ENCODE measurements at places on chromosomes 2 and 18.

DNA sequence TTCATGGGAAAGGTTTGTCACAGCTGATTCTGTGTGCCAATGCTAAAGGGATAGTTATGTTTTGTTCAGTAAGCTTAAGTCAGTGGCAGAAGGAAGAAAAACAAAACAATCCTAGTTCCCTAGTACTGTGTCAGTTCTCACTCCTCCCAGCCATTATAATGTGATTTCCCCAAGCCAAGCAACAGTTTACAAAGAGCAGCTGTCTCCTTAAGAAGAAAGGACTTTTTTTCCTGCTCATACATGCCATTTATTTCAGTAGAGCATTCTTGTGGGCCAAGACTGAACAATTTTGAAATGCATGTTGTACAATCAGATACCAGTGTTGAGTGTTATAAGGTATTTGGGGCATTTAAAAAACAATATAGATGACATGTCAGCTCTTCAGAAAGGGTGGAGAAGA is 52.1 kb downstream of the NEMP2 start:
- DNase-seq = no peak

GRCh38 chr18:7844017-7844416 is 276.9 kb downstream of the PTPRM start:
- DNase-seq = no peak

GRCh38 chr18:3036108-3036507 is 23.2 kb upstream of the LPIN2 start:
- DNase-seq = no peak

DNA sequence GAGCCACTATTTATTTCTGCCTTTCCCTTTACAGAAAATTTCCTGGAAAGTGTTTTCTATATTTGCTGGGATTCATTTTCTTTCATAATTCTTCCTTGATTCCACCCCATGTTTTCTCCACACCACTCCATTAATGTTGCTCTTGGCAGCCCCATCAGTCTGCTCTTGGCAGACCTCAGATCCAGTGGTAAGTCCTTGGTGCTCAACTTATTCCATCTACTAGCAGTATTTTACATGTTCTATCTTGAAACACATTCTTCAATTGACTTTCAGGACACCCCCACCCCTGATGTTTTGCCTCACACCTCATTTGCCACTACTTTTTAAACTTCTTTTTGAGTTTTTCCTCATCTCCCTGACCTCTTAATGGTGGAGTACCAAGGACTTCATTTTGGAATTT is 65.0 kb downstream of the HNMT start:
- no peak for DNase-seq

- no peak for DNase-seq
Measured at GRCh38 chr18:77039196-77040130, 93.1 kb downstream of the MBP start.

DNA sequence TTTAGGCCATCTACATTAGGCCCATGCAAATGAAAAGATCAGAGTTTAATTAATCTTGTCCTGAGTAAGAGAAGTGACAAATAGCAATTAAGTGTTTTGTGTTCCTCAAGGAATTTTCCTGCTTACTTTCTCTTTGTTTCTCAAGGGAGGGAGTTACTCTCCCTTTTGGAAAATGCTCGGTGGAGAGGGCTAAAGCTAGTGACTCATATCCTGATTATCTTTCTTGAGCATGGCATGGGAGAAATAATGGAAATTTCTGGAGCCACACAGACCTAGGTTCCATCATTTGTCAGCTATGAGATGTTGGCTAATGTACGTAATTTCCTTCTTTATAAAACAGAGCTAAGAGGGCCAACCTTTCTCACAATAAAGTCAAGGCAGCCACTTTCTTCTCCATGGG is 177.1 kb downstream of the ETAA1 start:
- DNase-seq = no peak

DNA sequence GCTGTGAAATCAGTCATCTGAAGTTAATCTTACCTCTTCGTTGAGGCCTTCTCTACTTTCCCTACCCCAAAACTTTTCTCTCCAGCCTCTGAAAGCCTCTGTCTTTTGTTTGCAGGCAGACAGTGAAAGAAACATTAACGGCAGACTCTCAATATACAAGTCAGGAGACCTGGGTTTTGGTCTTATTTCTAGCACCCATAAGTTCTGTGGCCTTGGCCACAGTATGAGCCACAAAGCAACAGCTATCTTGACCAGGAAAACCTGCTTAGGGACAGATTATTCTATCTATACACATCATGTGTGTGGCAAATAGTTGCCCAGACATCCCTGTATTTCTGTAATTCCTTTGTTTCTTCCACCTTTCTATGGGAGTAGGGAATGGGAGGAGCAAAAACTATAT is 318.3 kb downstream of the AGPS start:
- DNase-seq = no peak

DNA sequence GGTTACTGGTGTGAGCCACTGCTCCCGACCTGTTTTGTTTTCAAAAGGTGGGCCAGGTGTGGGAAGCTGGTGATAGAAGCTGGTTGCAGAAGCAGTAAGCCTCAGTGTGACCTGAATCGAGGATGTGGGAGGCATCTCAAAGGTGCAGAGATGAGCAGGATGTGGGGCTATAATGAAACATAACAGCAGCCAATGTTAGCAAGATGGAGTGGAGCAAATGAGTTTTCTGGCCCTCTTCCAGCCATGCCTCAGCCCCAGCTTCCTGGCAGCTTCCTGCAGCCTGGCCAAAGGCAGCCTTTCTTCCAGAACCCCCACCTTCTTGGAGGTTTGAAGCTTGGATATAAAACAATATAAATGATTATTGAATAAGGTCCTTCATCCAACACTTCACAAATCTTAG is 184.8 kb downstream of the NCK2 start:
- no peak for DNase-seq

DNA sequence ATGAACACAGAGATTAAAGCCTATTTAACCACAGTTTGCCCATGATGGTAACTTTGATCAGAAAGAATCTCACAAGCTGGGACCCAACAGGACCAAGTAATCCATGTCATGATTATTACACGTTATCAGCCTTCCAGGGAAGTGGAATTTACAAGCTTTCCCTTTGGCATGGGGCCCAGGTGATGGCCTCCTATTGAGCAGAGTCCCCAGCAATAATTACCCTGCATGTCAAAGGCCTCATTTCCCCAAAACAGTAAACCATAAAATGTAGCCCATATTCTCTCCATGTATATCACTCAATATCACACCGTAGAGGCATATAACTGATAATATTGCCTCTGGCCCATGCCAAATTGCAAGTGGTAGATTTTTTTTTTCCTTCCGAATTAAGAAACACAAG is 38.9 kb downstream of the PRKRA start:
- no peak for DNase-seq

DNA sequence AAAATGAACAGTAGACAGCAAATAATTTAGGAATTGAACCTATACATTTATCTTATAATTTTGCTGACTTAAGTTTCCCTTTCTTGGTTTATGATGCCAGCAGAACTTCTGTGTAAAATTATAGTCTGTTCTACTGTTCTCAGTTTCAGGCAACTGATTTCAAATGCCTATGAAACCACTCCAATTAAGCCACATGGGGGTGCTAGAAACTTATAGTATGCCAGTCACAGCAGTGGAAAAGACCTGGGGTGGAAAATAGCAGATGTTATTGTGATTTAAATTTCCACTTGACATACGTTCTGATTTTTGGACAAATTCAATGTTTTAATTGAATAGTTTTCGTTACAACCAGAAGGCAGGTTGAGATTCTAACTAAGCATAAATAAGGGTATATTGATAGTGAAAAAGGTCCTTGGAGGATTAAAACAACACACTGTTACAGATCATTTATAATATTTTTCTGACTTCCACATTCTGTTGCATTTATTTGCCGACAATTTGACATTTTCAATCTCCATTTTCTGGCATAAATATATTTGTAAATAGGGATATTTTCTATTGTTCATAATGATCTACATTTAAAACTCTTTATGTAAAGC is 61.4 kb downstream of the CPS1 start:
- no peak for DNase-seq

- no peak for DNase-seq
Measured at GRCh38 chr2:54330926-54331835, 75.2 kb upstream of the TSPYL6 start.

GRCh38 chr18:12053289-12053688 is 40.4 kb upstream of the ANKRD62 start:
- no peak for DNase-seq

DNA sequence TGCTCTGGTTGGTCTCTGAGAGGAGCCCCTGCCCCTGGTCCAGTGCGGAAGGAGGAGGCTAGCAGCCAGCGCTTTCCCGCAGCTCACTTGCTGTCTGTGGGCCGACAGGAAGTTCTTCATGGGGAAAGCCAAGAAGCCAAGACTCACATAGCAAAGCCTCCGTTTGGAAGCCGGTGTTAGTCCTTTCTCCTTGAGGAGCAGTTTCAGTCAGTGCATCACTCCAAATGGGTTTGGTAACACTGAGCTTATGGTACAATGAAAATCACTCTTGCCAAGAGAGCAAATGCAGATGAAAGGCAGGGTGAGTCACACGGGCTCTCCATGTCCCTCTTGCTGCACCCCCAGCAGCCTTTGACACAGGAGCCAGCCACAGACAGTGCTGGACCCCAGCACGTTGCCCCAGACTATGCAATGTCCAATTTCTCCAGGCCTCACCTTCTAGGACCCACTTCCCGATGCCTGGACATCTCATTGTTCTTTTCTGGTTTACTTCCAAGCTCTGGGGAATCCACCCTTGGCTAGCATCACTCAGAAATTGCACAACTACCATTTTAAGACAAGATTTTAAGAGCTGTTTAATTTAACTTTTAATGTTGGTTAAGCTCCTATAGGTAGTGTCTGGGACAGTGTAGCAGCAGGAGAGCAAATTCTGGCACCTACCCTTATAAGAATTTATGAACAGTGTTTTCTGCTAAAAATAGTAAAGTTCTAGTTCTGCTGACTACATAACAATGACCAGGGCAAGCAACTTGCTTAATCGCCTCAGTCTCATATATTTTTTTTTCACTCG is 174.9 kb downstream of the ASB1 start:
- DNase-seq = no peak

GRCh38 chr2:237624565-237624964 is 2.8 kb upstream of the LRRFIP1 start:
- DNase-seq = no peak

DNA sequence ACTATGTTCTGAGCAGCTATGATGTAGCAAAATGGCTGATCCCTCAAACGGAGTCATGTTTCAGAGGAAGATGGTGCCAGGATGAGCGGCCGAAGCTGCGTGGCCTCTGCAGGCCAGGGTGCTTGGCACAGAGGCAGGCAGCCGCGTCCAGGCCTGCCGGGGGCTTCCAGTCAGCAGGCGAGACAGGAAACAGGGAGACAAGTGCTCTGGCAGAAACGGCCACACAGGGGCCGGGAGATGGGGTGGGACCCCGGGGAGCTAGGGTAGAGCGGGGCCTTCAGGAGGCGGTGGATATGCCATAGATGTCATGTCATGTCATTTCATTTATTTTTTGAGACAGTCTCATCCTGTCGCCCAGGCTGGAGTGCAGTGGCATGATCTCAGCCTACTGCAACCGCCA is 50.7 kb downstream of the EIPR1 start:
- DNase-seq = no peak

- no peak for DNase-seq
Measured at GRCh38 chr18:71899707-71900472, 644.3 kb downstream of the CBLN2 start.

DNA sequence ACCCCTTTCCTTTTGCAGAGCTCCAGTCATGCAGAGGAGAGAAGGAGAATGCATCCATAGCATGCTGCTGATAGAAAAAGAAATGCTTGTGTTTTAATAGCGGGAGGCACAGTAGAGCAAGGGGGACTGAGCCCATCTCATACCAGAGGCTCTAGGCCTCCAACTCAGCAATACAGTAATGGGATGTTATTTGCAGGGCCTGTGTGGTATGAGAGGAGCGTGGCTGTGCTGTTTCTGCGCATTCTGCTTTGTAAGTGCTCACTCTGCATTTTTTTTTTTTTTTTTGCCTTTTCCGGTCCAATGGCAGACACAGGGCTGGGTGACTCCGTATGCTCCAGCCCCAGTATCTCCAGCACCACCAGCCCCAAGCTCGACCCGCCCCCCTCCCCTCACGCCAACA is 200.0 kb downstream of the GBX2 start:
- no peak for DNase-seq

GRCh38 chr2:128526455-128526976 is 207.8 kb upstream of the HS6ST1 start:
- no peak for DNase-seq

Measured in stimulated activated CD4-positive, alpha-beta T cell treated with anti-CD3 and anti-CD28 coated beads, Interleukin-15, amount 100 ng/mL, for 48 hours (primary cell).